Renal cortex interstitium (tissue), 15 donors: ENCODE measurements at places on chromosomes 3 and 15.
A peak's percentile ranks its signal among the peaks of the same experiment; 100 is the strongest.

DNA sequence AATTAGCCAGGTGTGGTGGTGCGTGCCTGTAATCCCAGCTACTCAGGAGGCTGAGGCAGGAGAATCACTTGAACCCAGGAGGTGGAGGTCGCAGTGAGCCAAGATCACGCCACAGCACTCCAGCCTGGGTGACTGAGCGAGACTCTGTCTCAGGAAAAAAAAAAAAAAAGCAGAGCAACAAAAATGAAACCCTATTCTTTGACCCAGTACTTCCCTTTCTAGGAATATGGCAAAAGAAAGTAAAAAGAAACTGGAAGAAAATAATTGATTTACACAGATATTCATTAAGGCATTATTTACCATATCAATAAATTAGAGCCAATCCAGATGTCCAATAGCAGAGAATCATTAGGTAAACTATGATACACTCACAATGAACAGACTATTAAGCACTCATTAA lies 67.0 kb downstream of the GSK3B start:
- no peak for DNase-seq

DNA sequence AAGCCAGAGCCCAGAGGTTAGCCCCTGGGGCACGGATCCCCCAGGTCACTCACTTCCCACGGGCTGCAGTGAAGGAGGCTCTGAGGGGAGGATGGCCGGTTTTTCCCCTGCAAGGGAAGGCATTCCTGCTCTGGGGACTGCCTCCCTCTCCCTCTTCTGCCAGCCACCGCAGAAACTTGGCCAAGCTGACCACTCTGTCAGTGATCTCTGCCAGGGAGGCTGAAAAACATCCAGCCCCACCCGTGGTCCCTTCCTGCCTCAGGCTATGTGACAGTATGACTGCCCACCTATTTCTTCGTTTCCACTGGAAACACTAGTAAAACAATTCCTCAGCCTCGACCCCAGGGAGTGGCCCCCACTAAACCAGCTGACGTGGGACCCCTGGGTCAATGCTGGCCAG lies 14.6 kb upstream of the FANCD2 start:
- DNase-seq = no peak

- no peak for DNase-seq
Measured at GRCh38 chr3:171256445-171257250, 203.6 kb downstream of the TNIK start.

DNA sequence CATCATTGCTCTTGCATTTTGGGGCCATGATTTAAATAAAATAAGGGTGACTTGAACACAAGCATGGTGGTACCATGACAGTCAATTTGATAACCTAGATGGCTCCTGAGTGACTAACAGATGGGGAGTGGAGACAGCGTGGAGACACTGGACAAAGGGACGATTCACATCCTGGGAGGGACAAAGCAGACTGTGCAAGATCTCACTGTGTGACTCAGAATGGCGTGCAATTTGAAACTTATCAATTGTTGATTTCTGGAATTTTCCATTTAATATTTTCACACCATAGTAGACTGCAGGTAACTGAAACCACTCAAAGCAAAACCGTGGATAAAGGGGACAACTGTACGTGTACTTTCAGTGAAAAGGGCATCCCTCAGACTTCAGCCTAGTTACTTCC lies 25.5 kb downstream of the MCCC1 start:
- DNase-seq = no peak

- DNase-seq = no peak
Measured at GRCh38 chr3:60801307-60801706, 449.9 kb downstream of the FHIT start.

- no peak for DNase-seq
Measured at GRCh38 chr3:106114220-106114619, 245.4 kb upstream of the CBLB start.

DNA sequence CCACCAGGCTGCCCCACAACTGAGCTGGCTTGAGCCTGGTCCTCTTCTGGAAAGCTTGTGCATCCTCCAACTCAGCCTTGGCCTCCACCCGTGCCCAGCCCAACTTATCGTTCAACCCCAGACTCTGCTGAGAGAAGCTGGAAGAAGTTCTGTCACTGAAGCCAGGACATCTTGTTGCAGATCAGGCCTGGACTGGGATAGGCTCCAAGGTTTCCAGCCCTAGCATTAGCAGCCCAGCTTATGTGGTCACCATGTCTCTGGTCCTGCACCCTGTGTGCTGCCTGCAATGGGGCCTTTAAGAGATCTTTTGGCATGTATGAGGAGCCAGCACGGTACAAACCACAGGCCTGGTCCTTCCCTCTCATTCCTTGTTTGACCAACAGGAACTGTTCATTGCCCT lies 15.2 kb upstream of the CAMP start:
- no peak for DNase-seq

DNA sequence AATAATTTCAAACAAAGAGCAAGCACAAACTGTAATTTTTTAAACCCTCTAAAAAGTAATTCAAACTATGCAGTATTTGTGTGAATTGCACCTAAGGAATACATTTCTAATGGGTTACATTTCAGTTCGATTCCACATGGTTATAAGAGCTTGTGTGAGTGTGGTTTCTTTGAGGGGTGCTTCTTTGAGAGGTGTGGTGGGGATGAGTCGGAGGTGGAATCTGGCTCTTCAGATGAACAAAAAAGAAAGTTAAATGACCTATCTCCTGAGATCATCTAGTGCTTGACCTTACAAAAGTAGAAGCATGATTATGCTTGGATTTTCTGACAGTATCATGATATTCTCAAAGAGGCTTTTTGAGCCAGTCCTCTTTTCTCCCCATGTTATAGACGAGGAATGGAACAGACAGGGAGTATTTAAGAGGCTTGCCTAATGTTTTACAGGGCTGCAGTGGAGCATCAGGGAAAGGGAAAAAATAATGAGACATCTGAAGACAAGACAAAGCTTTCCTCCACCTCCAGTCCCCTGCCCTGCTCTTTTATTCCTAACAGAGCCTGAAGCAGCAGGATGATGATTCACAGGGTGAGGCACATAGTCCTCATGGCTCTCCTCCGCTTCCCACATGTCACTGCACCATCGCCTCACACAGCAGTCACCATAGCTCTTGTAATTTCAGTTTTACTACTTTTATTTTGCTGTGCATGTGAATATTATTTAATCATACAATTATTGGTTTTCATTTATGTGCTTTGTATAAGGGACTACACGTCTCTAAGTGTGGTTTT lies 82.0 kb downstream of the LYSMD4 start:
- DNase-seq = no peak

DNA sequence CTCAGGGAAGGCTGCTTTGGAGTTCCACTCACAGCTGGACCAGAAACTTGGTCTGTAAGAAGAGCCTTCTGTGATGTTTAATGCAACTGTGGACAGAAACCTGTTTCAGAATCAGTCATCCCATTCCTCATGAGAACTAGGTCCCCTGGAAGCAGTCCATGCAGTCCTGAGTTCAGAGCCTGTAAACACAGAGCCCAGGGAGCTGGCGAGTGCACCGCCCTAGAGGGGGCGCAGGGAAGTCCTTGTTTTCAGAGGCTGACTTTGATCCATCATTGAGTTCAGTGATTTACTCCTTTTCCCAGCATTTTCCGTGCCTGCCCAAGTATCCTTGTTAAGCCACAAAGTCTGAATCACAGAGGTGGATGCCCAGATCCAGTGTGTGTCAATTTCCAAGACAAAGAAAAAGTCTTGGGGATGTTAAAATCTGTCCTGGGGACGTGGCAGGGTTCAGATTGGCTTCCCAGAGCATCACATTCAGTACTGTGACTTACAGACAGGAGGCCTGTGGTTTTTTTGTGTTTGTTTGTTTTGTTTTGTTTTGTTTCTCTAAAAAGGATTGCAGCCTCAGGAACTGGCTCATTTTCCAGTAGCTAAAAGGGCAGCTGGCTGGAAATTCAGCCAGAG lies 9.8 kb upstream of the TXNRD3 start:
- DNase-seq = no peak

GRCh38 chr15:101496198-101496986 lies 6.9 kb upstream of the PCSK6 start:
- no peak for DNase-seq

DNA sequence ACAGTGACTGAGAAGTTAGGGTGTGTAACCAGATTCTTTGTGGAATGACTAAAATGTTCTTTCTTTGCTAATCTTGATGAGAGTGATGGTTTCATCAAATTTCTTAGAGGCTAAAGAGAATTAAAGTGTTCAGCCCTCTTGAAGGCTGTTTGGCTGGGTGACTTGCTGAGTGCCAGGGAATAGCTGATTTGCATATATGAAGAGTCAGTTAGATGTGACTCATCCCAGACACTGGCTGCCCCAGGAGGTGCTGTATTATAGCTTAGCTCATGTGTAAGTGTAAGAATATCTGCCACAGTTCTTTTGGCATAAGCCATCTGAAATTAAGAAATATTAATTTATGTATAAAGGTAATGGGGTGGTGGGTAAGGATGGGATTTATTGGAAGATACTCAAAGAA lies 535.1 kb downstream of the NLGN1 start:
- no peak for DNase-seq

DNA sequence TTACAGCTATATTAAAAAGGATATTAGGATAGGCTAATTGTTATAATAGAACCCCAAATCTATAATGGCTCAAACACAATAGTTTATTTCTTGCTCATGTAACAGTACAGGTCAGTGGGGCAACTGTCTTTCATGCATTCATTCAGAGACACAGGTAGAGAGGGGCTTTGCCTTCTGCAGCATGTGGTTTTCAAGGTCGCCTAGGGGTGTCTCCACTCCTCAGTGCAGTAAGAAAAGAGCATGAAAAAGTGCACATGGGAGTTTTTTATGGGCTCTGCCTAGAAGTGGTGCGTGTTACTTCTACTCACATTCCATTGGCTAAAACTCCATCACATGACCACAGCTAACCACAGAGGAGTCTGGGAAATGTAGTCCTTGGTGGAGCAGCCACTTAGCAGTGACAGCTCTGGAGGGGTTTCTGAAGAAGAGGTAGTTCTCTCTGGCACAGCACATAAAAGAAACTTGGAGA lies 1.8 kb downstream of the ZBTB38 start:
- peak; percentile 81 for DNase-seq

- DNase-seq = no peak
Measured at GRCh38 chr3:11989383-11990038, 14.7 kb upstream of the SYN2 start.
